Vagina (tissue), 2 donors: ENCODE measurements at places on chromosomes 11 and 22. TPM values are rescaled to one million over a fixed set of nuclear protein-coding genes. Genes with fewer than 3 reads are reported as not detected.

The OVOL1 gene
- 17.4 TPM for total RNA-seq

The ST14 gene
- total RNA-seq, result 43.2 TPM

- DNase-seq, result no peak
Measured at GRCh38 chr11:73510877-73511276, 87.0 kb downstream of the FAM168A start.

The BBOX1 gene
- total RNA-seq, result 53.0 TPM

DNA sequence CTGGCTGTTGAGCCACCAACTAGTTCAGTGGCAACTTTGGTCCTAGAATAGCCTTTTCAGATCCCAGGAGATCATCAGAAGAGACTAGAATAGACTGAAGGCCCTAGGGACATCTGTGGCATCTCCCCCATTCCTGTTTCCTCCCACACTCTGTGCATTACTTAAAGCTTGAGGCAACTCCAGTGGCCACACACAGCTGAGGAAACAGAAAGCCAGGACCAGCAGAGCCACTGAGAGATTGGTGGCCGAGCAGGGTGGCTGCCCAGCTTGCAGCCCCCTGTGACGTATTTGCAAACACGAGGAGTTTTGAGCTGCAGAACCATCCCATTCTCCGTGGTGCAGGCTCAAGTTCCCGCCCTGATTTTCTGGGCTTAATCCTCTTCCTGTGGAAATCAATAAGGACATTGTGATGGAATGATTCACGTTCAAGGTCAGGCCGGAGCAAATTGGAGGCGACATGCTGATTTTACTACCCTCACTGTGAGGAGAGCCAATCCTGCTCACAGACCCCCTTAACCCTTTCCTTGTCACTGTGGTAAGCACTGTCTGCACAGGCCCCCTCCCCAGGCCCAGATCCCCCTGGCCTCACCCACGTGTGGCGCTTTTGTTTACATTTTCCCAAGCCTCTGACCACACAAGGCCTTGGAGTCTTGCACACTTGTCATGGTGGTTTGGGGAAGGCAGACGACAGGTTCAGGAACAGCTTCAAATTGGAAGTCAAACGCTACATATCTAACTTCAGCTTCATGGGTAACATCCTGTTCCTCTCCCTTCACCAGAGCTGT is 69.1 kb upstream of the MYOD1 start:
- DNase-seq, result no peak

DNA sequence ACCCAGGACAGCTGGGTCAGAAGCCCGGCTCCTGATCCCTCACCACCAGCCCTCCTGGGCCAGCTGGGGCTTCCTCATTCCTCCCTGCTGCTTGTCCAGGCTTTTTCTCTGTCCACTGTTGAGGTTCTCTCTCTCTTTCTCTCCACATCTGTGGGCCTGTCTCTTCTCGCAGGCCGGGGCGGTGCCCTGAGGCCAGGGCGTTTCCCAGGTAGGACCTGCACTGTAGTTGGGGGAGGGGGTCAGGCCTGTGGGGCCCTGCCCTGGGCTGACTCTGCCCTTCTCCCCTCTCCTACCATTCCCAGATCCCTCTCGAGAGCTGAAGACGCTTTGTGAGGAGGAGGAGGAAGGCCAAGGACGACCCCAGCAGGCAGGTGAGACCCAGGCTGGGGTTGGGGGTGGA is 4.9 kb downstream of the EHBP1L1 start:
- DNase-seq, result no peak

The GLYAT gene
- total RNA-seq, result not detected

GRCh38 chr11:69437001-69437875 is 44.2 kb upstream of the LINC01488 start:
- DNase-seq, result no peak

The ABTB2 gene
- total RNA-seq, result 10.8 TPM

GRCh38 chr22:36258701-36259614 is 6.0 kb downstream of the APOL1 start:
- DNase-seq, result no peak

GRCh38 chr11:36447514-36447913 is 62.6 kb downstream of the TRAF6 start:
- DNase-seq, result no peak

DNA sequence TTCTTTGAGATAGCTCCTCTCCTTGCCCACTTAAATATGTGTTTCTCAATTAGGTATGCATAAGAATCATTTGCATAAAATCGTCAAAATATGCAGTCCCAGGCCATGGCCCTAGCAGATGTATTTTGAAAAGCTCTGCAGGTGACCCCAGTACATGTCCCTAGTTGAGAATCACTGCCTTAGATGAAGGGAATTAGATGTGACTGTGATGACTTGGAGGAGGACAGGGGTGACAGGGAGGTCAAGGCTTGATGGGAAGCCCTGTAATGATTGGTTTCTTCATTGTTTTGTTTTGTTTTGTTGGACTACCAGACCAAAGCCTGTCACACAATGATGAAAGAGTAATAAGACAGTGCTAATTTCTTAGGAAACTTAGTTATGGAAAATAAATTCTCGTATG is 74.4 kb downstream of the TNRC6B start:
- no peak for DNase-seq

The HBG2 gene
- total RNA-seq, result not detected

- peak; percentile 67 for DNase-seq
Measured at GRCh38 chr11:65780770-65781151, at the start of gene AP5B1. TSS of gene AP5B1 (minus strand) at chr11:65780976. CDS start at chr11:65780591, 385 bp downstream.

The PICK1 gene
- total RNA-seq, result 21.1 TPM

DNA sequence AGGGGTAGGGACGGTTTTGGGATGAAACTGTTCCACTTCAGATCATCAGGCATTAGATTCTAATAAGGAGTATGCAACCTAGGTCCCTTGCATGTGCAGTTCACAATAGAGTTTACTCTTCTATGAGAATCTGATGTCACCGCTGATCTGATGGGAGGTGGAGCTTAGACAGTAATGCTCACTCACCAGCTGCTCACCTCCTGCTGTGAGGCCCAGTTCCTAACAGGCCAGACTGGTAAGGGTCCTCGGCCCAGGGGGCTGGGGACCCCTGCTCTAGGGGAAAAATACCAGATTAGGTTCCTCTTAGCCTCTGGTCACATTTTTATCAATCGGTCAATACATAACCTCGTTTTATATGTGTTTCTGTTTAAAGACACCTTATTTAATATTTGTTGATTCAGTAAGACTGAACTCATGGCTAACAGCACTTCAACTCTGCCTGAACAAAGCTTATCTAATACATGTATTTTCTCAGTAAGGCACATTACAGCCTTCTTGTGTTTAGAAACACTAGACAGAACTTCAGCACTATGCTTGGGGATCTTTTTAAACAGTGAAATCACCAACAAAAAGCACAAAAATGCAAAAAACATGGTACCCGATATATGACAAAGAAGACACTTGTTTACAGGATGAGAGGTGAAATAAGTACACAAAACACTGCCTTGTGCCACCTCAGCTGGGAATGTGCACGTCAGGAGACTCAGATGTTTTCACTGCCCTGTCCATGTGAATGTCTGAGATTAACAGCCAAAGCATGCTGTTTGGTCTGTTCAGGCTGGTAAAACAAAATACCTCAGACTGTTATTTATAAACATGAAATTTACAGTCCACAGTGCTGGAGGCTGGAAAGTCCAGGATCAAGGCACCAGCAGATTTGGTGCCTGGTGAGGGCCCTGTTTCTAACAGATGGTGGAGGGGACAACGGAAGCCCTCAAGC is 107.5 kb downstream of the USP35 start:
- DNase-seq, result no peak

DNA sequence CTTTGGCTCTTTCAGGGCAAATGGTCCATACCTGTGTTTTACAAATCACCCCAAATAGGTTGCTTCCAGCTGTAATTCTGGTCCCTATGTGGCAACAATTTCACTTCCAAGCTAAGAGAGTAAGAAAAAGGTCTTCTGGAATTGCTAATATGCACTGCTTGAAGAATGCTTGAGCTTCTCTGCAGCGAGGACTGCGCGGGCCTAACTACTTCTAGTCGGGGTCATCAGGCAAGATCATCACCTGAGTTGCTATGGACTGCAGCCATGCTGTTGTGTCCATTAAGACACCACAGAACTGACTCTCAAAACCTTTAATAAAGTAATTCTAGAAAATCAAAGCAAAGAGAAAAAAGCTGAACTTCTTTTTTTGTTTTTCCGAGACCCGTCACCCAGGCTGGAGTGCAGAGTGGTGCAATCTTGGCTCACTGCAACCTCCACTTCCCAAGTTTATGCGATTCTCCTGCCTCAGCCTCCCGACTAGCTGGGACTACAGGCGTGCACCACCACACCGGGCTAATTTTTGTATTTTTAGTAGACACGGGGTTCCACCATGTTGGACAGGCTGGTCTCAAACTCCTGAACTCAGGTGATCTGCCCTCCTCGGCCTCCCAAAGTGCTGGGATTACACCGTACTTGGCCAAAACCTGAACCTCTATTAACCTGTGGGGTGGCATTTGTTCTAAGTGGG is 2.2 kb downstream of the JOSD1 start:
- no peak for DNase-seq

GRCh38 chr11:22775248-22775647 is 54.4 kb downstream of the SVIP start:
- no peak for DNase-seq

GRCh38 chr22:46996595-46997310 is 234.3 kb downstream of the TBC1D22A start:
- no peak for DNase-seq

GRCh38 chr11:30741039-30741550 is 154.9 kb upstream of the MPPED2 start:
- DNase-seq, result no peak

DNA sequence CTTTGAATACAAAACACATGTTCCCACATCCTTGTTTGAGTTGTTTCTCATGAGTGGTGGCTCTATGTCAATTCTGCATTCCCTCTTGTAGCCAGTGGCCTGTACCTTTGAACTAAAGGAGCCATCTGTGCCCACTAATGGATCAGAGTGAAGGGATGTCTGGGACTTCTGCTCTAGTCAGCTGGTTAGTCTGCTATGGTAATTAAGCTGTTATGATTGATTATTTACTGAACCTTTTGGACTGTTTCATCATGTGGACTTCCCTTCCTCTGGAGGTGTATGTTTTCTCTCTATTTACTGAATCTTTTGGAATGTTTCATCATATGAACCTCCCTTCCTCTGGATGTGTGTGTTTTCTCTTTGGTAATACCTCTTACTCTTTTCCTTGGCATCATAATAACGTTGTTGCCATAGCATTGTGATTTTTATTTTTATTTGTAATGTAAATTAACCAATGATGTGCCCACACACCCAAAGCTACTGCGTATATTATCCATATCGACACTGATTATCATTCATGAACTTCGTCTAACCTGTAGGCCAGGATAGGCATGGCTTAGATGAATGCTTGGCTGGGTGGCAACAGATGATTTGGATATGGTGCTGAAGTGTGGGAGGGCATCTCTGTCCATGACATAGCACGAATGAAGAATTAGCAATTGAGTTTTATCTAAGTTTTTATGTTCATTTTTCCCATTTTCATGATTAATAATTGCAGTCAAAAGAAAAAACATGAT is 112.3 kb upstream of the SORL1-AS1 start:
- no peak for DNase-seq

DNA sequence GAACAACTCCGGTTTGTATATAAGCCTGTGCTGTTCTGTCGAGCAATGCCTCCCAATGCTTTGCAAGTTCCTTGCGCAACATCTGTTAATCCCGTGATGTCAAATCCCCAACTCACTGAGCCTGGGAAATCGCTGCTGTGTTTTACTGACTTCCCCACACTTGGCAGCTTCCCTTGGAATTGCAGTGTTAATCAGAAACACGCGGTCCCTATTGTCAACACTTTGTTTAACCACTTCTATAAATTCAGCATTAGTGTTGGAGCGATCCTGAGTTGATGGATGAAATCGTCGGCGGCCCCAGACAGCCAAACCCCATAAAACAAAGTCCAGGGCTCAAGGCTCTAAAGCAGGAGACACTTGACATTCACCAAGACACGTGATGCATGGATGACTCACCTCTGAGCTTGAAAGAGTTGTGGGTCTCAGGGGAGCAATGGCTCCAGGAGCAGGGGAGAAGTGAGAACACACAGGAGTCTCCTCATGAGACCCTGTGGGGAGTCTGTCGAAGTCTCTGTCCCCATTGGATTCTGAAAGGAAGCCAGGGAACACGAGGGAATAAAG is 555.3 kb downstream of the MIAT start:
- no peak for DNase-seq

DNA sequence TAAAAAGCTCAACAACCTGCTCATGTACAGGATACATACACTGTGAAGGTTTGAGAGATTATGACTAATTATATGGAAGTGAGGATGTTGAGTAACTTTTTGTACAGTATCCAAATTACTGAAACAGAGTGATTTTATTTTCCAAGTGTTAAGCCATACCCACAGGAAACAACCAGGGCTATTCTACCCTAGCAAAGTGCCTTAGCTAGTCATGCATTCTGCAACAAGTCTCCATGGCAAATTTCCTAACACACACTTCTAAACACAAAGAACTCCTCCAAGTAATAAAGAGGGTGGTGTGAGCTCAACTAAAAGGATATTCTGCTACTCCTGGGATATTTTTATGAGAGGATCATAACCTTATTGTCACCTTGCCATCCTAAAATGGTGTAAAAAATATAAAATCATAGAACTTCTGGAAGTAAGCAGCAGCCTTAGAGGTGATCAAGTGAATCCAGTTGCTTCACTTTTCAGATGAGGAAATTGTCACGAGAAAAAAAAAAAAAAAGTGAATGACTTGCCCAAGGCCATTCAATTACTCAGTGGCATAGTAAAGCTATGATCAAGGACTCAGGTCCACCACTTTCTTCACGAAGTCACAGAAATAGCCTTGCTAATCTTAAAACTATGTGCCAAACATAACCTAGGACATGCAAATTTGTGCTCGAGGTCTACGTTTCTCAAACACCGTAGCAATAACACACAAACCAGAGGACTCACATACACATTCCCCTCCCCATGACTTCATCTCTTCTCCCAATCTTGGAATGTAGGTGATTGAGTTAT is 4.2 kb downstream of the LGR4 start:
- no peak for DNase-seq

The F2 gene
- not detected for total RNA-seq

GRCh38 chr22:47218671-47219070 is 456.2 kb downstream of the TBC1D22A start:
- DNase-seq, result no peak

- no peak for DNase-seq
Measured at GRCh38 chr11:129375751-129376657, at the start of gene BARX2. TSS of gene BARX2 (plus strand) at chr11:129375848. CDS start at chr11:129376036, 188 bp downstream.

The ARHGEF12 gene
- total RNA-seq, result 106 TPM

- no peak for DNase-seq
Measured at GRCh38 chr11:73273222-73273895, 1.2 kb downstream of the P2RY6 start.

GRCh38 chr11:34194576-34195335 is 89.3 kb downstream of the NAT10 start:
- no peak for DNase-seq

The C11orf16 gene
- not detected for total RNA-seq

DNA sequence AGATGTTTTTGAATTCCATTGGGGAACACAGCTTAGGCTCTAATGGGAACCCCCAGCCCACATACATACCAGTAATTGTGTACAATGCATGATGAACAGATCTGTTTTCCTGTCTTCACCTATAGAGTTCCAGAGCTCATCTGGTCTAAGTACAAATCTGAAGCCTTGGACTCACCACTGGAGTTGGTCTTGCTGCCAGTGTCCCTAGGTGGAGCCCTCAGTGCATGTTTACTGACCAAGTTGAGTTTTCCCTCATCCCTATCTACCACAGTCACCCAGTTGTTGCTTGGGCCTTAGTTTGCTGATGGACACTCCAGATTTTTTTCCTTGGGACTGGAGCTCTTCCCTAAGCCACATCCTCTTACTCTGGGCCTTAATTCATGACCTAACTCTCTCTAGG is 159.2 kb upstream of the DDI1 start:
- DNase-seq, result no peak

The OR10A3 gene
- not detected for total RNA-seq

The CYB5R2 gene
- 17.7 TPM for total RNA-seq
